ENCODE measurements at places on chromosomes 3 and 15.
A peak's percentile ranks its signal among the peaks of the same experiment; 100 is the strongest.

- no peak for DNase-seq
These were observed 58.5 kb upstream of the SLC24A5 start for GRCh38 chr15:48062148-48062872.

GRCh38 chr3:72887343-72887704 lies 522 bp upstream of the GXYLT2 start:
- DNase-seq: no peak

DNA sequence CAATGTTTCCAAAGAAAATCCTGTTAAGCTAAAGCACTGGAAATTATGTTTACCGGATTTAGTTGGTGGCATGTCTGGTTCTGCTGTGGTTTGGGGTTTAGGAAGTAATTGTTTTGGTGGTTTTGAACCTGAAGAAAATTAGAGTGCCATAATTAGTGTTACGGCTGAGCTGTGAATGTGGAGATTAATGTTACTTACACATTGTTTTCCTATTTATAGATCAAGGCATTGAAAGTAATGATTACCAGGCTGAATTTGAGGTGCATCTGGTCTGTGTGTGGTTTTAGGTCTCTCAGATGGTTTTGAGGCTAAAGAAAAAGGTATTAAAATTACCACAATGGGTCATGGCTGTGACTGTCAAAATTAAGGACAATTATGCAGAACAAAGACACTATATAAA lies 128.9 kb downstream of the TFG start:
- no peak for DNase-seq

DNA sequence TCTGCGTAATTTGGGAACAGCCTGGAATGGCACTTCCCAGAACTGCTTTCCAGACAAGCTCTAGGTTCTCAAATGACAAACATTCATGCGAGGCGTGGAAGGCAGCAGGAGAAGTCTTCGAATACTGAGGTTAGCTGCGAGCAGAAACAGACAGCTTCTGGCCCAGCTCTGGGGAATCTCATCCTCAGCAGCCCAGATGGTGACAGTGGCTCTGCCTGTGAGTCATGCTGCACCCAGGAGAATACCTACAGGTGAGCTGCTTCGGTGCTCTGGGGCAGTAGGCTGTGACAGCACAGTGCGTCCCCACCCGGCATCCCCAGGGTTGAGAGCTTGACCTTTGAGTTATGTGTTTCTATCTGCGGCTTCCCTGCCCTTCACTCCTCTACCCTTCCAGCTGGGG lies 258.6 kb downstream of the KLF13 start:
- no peak for DNase-seq

GRCh38 chr15:83559310-83559966 lies 94.5 kb upstream of the ADAMTSL3 start:
- DNase-seq: peak; percentile 69

GRCh38 chr3:96977671-96978070 lies 163.3 kb downstream of the EPHA6 start:
- no peak for DNase-seq

DNA sequence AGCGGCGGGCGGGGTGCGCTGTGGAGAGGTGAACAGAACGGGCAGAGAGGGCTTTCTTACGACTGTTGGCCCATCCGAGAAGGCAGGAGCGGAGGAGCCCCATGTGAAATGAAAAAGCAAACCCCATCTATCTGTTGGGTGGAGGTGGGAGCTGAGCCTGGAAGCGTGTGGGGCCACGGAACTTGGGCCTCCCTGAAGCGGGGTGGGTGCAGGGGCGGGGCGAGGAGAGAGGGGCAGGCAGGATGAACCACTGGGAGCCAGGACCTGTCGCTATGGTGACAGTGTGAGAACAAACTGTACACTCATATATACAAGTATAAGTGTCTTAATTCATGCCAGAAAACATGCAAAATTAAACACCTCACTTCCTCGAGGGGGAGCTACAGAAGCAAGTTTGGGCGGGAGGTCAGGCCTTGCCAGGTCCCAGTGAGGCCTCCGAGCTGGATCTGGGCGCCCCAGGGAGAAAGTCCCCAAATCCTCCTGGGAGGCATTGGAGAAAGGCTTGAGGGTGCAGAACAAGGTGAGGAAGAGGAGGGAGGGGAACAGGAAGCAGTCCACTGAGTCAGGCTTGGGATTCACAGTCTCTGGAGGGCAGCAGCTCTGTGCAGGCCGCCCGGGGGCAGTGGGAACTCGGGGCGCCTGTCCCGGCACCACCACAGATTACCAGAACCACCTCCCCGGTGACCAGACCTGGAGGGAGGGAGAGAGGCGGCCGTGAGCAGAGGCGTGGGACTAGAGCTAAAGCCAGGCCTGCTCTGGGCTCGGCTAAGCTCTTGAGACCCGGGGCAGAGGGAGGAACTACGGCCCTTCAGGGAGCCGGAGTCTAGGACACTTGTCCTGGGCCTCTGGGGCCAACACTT lies 34.8 kb downstream of the RBPMS2 start:
- peak; percentile 55 for DNase-seq

DNA sequence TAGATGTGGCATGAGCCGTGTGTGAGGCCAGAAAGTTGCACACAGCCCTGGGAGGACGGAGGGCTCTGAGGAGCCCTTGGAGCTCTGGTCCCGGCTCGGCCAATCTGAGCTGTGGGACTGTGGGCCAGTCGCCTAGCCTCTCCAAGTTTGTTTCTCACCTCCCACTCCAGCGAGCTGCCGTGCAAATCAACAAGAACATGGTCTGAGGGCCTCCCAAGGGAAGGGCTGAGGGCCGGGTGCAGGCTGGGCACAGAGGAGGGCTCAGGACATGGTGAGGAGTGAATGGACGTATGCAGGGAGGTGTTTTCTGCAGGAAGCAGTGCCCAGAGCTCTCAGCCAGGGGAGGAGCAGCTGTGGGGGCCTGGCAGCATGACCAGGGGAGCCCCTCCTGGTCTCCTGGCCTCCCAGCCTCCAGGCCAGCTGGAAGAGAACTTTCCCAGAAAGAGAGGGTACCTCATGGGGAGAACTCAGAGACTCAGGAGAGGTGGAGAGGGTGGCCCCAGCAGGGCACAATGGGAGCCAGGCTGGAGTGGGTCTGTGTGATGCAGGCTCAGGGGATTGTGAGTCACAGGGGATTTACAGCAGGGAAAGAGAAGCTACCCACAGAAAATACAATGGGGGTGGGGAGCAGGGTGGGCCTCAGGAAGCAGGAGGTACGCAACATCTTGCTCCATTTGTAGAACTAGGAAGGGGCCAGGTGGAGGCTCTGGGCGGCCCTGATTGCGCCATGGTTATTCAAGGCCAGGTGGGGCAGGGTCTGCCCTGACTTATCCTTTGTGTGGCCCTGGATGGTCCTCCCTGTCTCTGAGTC lies 24.8 kb downstream of the PSTPIP1 start:
- peak; percentile 49 for DNase-seq

DNA sequence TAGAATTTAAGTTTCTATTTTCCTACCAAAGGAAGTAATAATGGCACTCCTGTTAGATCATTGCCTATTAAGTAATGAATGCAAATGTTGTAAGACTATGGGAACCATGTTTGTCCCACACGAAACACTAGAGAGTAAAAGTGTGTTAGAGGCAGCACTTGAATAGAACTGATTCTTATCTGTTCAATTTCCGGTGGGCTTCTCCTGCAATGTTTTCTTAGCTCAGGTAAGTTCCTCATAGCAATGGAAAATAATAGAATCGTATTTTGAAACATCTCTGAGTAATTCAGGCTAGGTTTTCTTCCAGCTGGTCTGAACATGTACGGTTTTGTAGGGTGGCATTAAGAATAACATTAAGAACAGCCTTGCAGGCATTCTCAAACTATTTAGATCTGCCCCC lies 145.3 kb upstream of the LIPC start:
- no peak for DNase-seq

DNA sequence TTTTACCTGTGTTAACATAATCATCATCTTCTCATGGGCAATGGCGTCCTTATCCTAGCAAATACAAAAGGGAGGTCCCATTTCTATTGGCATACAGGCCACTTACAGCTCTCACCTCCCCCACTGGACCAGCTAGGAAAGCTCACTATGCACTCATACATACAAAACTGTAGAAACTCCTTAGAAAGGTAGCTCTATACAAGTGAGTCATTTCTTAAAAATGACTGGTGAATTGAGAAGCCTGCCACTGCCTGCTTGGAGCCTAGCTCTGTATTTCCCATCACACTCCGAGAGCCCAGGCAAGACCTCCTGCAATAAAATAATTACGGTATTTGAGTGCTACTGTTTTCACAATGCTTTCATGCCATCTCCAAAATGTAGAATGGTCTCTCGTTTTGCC lies 321.8 kb downstream of the ULK4 start:
- no peak for DNase-seq

GRCh38 chr3:45497963-45498362 lies 96.6 kb upstream of the LIMD1 start:
- DNase-seq: no peak

DNA sequence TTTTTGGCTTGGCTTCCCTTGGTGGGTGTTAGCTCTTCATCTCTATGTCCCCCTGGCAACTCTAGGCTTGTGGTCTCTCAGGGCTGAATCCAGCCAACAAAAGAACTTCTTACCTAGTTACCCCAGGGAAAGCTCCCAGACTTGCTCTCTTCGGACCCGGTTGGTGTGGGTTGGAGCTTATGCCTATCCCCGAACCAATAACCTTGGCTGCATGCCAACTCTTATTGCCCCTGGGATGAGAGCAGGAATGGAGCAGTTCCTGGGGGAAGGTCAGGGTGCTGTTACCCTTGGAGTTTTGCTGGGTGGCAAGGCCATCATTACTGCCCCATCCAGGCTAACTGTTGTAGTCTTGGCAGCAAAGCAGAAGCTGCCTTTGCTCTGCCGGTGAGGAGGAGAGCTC lies 147.8 kb downstream of the CACNA1D start:
- DNase-seq: no peak

GRCh38 chr15:47158573-47158972 lies 558.7 kb upstream of the SEMA6D start:
- DNase-seq: no peak
